Left renal cortex interstitium (tissue), 4 donors: ENCODE measurements at places on chromosomes 1 and 21.

DNA sequence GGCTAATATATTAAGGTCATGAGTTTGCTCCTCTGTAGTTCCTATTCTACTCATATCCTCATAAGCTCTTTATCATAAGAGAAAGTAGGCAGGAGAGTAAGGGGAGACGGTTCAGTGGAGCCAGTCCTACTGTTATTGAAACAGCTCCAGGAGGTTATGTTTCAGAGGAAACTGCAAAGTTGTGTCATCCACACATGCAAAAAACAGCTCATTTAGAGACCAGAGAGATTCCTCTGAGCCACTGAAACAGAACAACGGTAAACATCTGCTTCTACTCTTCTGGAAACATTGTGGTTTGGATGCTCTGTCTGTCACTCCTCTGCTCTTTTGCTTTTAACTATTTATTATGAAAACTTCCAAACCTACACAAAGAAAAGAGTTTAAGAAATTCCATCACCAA is 66.3 kb upstream of the PPP2R5A start:
- peak; percentile 63 for DNase-seq

DNA sequence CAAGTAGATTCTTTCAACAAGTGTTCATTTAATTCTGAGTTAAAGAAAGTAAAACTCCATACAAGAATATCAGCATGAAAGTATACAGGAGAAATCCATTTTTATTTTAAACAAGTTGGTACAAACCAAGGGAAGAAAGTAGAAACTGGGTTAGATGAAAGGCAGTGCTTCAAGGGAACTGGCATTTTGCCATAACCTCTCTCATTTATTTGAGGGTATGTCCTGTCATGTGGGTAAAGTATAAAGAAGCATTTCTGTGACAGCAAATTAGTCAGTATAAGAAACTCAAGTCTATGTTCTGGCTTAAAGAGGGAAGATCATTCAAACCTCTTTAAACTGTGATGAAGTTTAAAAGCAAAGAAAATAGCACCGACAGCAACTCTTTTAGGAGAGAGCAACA is 32.0 kb downstream of the OLFM3 start:
- no peak for DNase-seq

DNA sequence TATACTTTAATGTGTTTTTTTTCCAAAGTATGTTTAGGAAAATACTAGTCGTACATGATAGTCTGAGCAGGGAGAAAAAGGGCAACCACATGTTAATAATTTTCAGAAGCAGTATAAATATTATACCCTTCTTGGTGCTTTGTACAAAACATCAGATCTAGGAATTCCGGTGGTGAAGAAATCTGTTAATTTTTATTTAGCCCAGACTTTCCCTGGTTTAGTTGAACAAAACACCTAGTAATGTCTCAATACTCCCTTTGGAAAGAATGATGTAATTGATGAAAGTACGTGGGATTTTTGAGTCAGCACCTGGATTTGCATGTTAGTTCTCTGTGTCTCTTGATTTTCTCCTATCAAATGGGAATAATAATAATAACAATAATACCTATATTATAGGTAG is 38.4 kb upstream of the KCNK2 start:
- DNase-seq, result no peak

DNA sequence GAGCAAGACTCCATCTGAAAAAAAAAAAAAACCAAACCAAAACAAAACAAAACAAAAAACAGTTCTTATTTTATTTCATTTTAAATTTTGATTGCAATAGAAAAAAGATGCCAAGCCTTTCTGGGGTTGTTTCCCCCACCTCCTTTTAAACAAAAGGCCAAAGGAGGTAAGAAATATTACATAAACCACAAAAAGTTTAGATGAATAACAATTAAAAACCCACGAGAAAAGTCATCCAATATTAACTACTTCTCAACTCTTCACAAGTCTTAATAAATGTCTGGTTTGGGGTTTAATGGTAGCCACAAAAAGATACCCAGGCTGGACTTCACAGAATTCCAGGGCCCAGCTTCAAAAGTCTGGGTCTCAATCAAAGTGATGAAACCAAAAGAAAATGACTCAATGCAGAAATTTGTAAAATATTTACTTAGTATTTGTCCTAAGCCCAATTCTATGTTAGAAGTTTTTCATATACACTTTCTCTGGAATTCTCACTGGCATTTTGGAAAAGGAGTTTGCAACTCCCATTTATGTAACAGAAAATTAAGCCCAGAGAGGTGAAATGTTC is 47.0 kb upstream of the SDC3 start:
- no peak for DNase-seq

GRCh38 chr21:26495283-26495849 is 77.7 kb downstream of the CYYR1 start:
- no peak for DNase-seq

DNA sequence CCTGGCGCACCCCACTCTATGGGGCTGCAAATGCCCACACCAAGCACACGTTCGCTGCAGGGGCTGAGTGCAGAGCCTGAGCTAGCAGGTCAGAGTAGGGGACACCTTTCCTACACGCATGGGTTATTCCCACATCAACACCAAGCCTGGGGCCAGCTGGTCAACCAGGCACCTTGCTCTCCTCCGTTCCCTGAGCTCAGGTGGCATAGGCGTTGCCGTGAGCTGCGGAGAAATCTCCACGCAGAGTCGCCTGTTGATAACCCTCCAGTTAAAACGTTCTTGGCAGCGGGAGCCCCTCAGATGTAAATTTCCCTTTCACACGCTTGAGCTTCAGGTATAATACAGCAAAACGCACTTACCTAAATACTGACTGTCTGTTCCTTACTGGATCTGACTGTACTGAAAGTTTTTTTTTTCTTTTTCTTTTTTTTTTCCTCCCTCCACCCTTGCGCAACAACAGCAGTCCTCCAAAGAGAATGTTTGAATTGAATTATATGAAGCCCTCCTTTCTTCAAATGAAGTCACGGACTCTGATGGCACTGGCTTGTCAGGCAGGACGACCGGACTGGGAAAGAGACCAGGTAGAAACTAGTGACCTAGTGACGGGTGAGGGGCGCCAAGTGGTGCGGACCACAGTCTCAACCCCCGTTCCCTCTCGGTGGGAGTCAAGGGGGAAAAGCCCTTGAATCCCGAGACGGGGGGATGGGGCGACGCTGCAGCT is 2.1 kb downstream of the BRINP3 start:
- DNase-seq, result no peak

DNA sequence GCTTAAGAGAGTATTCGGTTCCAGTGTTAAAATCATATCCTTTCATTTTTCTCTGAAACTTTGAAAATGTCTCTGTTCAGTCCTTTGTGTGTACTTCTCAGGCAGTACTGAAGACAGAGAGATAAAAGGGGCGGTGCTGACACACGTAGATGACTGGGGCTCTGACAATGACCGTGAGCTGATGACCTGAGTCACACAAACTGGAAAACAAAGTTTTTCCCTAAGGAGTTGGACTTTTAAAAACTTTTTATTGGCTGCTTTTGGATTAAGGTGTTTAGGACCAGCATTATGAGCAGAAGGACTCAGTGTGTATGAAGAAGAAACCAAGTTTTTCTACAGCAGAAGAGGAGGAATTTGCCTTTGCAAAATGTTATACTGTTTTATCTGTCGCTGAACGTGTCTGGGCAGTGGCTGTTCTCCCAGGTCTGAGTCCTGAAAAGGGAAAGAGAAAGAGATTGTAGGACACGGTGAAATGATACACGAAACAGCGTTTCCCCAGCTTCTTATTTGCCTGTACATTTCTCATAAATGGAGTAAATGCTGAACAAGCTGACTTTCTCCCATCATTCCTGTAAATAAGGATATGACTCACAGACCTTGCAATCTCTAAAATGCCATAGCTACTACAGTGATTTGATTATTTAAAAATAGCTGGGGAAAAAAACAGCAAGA is 51.5 kb downstream of the MAP3K7CL start:
- DNase-seq, result no peak
